ENCODE measurements at places on chromosomes 16 and 17.
A peak's percentile ranks its signal among the peaks of the same experiment; 100 is the strongest.

- no peak for DNase-seq
Measured at GRCh38 chr17:50180111-50180510, 14.3 kb downstream of the SGCA start.

DNA sequence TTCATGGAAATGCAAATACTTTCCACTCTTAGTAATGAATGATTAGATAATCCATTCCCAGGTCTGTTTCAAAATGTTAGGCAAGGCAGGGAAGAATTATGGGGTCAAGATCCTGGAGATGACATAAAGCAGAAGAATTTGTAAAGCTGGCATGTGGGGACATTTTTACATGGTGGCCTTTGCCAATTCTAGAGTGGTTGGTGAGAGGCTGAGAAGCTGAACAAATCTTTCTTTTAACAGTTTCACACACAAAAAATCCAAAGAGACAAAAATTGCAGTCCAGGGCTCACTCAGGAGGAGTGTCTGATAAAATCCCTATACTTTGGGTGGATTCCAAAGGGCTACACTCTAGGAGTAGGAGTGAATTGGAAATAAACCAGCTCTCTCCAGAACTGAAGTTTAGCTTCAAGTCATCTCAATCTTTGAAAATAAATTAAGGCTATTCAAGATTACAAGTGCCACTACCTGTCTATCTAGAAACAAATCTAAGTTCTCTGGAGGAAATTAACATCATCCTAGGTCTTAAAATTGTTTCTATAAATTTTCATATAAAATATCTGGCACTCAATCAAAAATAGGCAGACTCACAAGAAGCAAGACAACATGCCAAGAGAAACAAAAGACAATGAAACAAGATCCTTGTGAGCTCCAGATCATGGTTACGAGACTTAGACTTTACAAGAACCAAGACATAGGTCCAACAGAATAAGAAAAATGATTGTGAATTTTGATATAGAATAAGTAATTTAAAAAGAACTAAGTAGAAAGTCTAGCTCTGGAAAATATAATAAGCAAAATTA, 113.0 kb upstream of the AXIN2 start:
- no peak for DNase-seq

DNA sequence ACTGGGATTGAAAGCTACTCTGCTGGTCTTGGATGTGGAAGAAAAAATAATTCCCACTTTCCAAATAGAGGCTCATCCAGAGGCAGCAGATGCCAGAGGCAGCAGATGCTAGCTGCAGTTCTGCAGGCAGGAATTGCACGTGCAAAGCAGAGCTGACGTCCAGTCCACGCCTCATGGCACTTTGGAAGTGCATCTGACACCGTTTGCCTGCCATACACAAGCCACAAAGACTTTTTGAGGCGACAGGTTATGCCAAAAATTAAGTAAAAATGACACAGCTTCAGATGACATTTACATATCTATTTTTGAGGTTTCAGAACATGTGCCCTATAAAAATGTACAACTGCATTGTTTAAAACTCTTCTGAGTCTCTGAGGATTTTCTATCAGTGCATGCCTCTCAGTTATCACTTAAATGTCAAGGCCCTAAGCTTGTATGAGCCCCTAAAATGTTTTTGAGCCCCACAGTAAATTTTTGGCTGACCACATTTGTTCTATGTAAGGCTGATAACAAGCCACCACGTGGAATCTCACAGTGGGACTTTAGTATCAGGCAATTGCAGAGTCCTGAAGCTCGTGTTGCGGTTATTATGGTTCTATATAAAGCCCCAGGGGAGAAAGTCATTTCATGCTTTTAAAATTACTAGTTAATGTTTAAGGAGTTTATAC, 239.2 kb downstream of the PRKCA start:
- DNase-seq, result no peak

DNA sequence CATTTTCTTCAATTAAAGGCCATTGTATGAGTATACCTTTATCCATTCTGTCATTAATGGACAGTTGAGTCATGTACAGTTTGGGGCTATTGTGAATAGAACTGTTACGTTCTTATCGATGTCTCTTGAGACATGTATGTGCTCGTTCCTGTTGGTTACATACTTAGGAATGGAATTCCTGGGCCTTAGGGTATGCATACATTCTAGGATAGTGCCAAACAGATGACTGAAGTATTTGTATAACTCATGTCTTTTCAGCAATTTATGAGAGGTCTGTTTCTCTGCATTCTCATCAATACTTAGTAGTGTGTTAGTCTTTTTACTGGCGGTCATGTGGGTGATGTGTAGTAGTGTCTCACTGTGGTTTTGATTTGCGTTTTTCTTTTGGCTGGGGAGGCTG, 81.2 kb downstream of the USP22 start:
- no peak for DNase-seq

- no peak for DNase-seq
Measured at GRCh38 chr17:27264068-27264812, 29.7 kb upstream of the WSB1 start.

- no peak for DNase-seq
Measured at GRCh38 chr16:17459903-17460521, 10.7 kb downstream of the XYLT1 start.

- DNase-seq, result no peak
Measured at GRCh38 chr17:12729086-12729485, 60.2 kb upstream of the ARHGAP44 start.

GRCh38 chr17:82884970-82885353, 45.1 kb upstream of the ZNF750 start:
- no peak for DNase-seq

DNA sequence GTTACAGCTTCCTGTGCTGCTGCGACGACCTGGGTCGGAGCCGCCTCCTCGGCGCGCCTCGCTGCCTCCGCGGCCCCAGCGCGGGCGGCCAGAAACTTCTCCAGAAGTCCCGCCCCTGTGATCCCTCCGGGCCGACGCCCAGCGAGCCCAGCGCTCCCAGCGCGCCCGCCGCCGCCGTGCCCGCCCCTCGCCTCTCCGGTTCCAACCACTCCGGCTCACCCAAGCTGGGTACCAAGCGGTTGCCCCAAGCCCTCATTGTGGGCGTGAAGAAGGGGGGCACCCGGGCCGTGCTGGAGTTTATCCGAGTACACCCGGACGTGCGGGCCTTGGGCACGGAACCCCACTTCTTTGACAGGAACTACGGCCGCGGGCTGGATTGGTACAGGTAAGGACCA, 746 bp downstream of the HS3ST2 start:
- DNase-seq, result peak; percentile 63

GRCh38 chr17:38550661-38551060, 55.1 kb downstream of the SRCIN1 start:
- no peak for DNase-seq

- no peak for DNase-seq
Measured at GRCh38 chr16:22369221-22369811, 5.1 kb downstream of the CDR2 start.

DNA sequence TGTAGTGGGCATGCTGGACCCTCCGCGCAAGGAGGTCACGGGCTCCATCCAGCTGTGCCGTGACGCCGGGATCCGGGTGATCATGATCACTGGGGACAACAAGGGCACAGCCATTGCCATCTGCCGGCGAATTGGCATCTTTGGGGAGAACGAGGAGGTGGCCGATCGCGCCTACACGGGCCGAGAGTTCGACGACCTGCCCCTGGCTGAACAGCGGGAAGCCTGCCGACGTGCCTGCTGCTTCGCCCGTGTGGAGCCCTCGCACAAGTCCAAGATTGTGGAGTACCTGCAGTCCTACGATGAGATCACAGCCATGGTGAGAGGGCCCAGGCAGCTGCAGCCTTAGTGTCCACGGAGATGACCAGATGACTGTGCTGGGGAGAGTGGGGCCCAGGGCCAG, 22.3 kb downstream of the ATP2A1 start:
- DNase-seq, result no peak

GRCh38 chr17:61312406-61313295, 87.0 kb upstream of the TBX2 start:
- DNase-seq, result no peak

DNA sequence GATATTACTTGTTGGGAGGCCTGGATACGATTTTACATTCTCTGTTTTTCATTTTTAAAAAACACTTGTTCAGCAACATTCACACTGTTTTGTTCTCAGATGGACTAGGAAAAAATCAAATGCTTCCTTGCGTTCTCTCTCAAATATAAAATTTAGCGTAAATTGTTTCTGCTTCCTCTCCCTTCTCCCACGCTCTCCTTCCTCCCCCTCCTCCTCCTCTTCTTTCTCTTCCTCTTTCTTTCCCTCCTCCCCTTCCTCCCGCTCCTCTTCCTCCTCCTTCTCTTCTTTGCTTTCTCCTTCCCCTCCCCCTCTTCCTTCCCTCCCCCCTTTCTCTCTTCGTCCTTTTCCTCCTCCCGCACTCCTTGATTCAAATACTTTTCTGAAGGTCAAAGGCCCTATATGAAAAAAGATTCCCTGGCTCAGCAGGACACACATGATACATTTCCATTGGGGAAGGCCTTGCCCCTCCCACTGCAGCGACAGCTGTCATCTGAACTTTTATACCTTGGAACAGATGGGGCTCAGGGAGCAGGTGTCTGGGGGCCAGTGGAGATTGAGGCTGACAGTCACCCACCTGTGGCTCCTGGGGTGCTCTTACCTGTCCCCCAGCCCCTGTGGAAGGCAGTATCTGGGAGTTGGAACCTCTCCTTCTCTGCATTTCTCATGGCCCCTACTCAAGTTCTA, 99.4 kb upstream of the SDK2 start:
- DNase-seq, result no peak

DNA sequence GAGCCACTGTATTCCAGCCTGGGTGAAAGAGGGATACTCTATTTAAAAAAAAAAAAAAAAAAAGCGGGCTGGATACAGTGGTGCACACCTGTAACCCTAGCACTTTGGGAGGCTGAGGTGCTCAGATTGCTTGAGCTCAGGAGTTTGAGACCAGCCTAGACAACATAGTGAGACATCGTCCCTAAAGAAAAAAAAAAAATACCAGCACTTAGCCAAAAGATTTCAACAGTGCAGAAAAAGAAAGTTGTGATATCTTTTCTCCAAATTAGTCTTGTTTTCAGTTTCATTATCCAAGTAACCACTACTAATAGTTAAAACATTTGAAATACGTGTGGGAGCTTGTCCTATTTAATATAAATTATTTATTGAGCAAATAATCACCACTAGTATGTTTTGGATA, 48.7 kb downstream of the TENT4B start:
- DNase-seq, result no peak

GRCh38 chr16:9820476-9821246, 361.6 kb downstream of the GRIN2A start:
- no peak for DNase-seq
